ENCODE measurements at places on chromosomes 1 and 21.
A peak's percentile ranks its signal among the peaks of the same experiment; 100 is the strongest.

GRCh38 chr1:235090406-235091069 is 38.1 kb downstream of the TOMM20 start:
- no peak for DNase-seq

DNA sequence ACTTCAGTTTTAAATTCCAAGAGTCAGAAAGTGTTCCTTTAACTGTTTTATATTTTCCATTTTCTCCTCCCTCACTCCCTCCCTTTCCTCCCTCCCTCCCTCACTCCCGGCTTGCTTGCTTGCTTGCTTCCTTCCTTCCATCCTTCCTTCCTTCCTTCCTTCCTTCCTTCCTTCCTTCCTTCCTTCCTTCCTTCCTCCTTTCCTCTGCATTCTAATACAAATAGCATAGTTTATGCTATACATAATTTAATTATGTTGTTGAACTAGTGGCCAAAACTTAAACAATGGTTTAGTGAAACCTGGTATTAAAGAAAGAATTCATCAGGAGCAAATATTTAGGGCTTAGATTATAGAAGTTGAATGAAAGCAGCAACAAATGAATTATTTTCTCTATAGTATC is 188.5 kb upstream of the OLFM3 start:
- no peak for DNase-seq

- DNase-seq, result no peak
Observed at GRCh38 chr1:32639489-32640075, 10.8 kb downstream of the ZBTB8OS start.

DNA sequence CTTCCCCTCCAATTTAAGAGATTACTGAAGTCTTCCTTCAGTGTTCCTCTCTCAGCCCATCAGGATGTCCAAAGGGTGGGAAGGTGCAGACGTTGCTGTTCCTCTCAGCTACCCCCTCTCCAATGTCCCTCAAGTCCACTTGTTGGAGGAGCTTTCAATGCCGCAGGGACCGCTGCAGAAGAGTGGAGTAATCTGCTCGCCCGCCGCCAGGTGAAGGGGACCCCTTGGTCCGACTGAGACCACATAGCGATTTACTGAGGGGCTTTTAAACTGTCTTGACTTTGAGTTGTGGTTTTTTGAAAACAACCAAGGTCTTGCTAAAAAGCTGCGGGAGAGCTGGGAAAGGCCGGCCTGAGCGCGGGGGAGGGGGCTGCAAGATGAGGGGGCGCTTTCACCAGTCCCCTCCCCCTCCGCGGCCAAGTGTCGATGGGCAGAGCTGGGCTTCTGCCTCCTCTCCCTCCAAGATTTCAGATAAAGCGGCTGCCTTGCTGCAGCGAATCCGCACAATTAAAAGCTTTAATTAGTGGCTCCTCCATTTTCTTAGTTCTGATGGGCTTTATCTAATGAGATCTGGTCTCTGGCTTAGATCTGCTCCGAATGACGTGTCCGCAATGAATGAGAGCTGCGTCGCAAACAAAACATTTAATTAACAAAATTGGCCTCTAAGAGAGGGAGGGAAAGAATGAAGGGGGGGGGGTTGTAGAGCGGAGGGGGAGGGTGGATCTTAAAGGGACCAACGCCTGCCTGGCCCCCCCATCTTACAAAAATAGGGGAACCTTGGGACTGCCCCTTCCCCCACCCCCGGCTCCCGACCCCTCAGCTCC is 5.9 kb downstream of the LMO4 start:
- DNase-seq, result no peak

DNA sequence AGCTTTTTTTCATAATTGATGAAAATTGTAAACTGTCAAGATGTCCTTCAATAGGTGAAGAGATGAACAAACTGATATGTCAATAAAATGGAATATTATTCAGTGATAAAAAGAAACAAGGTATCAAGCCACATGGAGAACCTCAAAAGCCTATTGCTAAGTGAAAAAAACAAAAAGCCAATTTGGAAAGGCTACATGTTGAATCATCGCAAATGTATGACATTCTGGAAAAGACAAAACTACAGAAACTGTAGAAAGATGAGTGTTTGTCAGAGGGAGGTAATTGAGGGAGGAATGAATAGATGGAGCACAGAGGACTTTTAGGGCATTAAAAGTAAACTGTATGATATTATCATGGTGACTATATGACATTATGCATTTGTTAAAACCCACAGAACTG is 34.5 kb upstream of the USP25 start:
- DNase-seq, result no peak

- no peak for DNase-seq
Observed at GRCh38 chr1:14294860-14295536, 303.5 kb upstream of the KAZN start.

GRCh38 chr1:228358764-228359612 is 47.6 kb downstream of the TRIM11 start:
- no peak for DNase-seq

DNA sequence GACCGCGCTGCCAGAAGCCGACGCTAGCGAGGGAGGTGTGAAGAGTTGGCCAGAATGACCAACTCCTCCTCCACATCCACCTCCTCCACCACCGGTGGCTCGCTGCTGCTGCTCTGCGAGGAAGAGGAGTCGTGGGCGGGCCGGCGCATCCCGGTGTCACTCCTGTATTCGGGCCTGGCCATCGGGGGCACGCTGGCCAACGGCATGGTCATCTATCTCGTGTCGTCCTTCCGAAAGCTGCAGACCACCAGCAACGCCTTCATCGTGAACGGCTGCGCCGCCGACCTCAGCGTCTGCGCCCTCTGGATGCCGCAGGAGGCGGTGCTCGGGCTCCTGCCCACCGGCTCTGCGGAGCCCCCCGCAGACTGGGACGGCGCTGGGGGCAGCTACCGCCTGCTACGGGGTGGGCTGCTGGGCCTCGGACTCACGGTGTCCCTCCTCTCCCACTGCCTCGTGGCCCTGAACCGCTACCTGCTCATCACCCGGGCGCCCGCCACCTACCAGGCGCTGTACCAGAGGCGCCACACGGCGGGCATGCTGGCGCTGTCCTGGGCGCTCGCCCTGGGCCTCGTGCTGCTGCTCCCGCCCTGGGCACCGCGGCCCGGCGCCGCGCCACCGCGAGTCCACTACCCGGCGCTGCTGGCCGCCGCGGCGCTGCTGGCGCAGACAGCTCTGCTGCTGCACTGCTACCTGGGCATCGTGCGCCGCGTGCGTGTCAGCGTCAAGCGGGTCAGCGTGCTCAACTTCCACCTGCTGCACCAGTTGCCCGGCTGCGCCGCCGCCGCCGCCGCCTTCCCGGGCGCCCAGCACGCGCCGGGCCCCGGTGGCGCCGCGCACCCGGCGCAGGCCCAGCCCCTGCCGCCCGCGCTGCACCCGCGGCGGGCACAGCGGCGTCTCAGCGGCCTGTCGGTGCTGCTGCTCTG is 1.2 kb downstream of the GPR88 start:
- peak; percentile 10 for DNase-seq

DNA sequence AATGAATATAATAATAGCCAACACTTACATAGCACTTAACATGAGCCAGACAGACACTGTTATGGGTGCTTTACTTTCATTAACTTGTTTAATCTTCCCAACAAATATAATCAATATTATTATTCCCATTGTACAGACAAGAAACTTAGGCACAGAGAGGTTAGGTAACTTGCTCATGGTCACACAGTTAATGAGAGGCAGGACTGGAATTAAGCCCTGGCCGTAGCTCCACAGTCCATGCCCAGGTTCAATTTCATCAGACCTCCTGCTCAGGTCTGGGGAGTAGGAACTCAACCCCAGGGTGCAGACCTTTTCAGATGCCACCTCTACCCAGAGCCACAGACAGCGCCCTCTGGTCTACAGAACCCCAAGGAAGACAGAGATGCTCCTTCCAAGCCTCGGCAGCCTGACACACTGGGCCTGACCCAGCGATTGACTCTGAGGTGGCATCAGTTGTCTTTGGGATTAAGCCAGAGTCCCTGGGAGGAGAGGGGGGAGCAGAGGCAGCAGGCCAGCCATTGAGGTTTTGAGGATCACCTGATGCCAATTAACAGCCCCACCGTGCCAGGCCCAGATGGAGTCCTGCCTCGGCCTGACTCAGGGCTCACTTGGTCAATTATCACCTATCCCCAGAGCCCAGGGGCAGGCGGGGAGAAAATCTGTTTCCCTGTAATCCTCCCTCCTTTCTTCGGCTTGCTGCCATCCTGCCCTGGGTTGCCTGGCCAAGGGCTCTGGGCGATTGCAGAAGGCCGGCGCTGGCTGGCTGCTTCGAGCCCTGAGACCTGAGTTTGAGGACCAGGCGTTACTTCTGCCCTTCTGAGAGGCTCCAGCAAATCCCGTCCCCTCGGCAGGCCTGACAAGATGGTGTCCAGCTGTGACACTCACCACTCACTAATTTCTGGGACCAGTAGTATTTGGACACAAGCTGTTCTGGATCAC is 116.7 kb downstream of the LACTBL1 start:
- DNase-seq, result no peak

DNA sequence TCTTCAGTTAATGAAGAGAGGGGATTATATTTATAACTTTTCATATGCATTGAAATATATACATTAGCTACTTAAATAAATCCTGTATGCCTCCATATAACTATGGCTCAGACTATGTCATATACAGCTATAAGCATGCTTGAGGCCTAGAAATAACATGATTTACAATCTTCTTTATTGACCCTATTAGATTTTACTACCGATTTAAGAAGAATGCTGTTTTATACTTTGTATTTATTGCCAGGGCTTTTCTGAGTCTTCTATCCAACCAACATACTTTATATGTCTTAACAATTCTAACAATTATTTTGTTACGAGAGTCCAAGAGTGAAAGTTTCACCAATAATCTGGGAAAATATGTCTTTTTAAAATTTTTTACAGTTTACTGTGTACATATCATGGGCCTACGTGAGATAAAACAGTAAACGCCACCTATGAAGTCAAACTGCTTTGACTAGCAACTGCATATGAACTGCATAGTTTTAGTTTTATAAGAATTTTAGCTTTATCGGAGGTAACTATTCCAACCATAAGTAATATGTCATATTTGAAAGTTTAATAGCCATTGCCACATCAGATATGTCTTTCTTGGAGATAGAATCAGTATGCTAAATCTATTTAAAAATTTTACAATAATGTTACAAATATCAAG is 861.0 kb downstream of the USP25 start:
- DNase-seq, result no peak

- DNase-seq, result no peak
Observed at GRCh38 chr1:998745-998994, 1.2 kb downstream of the HES4 start.

DNA sequence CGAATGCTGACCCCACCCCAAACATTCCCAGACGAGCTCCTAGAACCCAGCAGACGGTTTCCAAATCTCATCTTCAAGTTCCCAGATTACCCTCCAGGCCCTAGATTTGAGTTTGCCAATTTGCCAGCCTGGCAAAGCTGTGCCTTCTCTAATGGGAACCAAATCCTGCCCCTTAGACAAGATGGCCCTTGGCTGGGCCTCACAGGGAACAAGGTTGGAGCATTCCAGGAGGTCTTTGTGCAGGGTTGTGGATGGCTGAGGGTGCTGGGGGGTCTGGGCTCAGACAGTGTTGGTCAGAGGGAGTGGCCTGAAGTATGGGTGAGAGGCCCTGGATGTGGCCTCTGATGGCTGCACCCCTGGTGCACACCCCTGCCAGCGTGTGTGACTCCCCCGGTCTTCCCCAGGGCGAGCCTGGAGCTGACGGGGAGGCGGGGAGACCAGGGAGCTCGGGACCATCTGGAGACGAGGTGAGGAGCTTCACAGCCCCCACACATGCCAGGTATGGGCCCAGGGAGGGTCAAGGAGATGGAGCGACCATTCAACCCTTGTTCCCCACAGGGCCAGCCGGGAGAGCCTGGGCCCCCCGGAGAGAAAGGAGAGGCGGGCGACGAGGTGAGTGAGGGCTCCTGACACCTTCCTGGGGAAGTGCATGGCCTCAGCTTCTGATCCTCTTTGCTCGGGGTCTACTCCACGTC is 10.2 kb downstream of the COL6A1 start:
- DNase-seq, result no peak

DNA sequence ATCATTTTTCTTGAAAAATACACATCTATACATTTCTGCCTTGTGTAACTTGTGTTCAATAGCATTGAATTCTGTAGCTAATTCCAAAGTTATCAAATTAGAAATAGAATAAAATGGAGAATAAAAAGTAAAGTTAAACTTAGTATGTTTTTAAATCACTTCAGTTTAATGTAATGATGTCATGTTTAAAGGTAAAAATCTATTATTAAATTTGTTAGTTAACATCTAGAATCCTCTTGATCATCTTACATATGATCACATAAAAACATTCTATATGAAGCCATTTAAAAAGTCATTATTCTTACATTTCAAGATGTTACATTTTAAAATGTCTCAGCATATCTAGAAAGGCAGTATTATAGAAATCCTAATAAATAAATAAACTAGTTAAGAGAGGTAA is 1163.2 kb downstream of the PLA2G4A start:
- DNase-seq, result no peak

GRCh38 chr21:46634966-46635323 is 529 bp upstream of the PRMT2 start:
- peak; percentile 17 for DNase-seq

- no peak for DNase-seq
Observed at GRCh38 chr1:42392255-42392654, 11.7 kb downstream of the RIMKLA start.

DNA sequence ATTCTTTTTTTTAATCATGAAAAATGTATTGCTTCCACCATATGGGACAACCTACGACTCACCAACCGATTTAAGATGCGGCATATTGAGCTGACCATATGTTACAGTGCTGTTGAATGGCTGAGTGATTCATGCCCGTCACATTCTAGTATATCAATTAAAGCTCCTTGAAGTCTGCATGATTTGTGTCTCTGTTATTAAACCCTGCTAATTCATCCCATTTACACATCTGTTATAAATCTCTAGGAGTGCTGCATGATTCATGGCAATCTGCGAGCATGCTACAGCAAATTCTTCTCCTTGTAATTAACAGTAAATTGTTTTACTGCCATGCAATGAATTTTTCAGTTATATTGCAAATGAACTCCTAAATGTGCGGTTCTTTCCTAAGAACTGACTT is 239.8 kb downstream of the USH2A start:
- no peak for DNase-seq

GRCh38 chr1:2850502-2850901 is 49.0 kb upstream of the TTC34 start:
- DNase-seq, result no peak

DNA sequence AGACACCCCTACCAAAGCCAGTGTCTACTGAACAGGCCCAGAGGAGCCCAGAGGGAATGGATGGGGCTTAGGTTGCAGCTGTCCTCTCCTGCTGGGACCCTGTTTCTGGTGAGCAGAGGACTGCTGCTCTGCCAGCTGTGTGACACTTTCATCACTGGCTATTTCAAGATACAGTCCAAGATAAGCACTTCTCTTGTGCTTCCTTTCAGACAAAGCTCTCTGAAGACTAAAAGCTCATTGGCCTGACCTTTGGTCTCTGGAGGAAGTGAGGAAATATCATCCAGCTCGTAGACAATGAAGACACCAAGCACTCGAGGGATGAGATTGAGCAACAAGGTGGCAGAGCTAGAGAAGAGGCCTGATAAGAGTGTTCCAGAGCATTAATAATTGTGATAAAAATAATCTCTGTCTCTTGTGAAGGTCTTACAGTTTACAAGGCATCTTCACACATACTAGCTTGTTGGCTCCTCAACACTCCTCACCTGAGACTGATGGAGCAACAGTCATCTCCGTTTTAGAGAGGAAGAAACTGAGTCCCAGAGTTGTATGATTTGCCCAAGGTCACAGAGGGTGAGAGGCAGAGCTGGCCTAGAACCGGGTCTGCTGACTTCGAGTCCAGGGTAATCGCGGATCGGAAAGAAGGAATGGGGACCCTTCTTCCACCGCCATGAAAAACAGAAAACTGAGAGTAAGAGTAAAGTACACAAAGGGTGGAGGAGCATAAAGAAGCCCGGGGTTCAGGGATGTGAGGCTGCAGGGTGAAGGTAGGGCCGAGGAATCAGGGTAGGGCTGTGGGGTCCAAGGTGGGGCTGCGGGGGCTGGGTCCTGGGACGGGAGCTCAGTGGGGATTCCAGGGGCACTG is 666 bp downstream of the PAFAH2 start:
- DNase-seq, result no peak
